ENCODE measurements at places on chromosomes 3 and 15. TPM values are rescaled to one million over a fixed set of nuclear protein-coding genes. Genes with fewer than 3 reads are reported as not detected.

The SLC27A2 gene
- total RNA-seq: 8.1 TPM

- no peak for DNase-seq
- no peak overlapping the region for H3K27ac ChIP-seq
- no peaks in the 10 kb centered on the region for H3K27me3 ChIP-seq
- no peaks in the 10 kb centered on the region for H3K4me1 ChIP-seq
- H3K4me3 ChIP-seq: no peak overlapping the region
Measured at GRCh38 chr3:16229681-16230080, 35.1 kb downstream of the DPH3 start.

GRCh38 chr3:129482721-129483120, 42.7 kb downstream of the IFT122 start:
- no peak for DNase-seq
- H3K4me1 ChIP-seq: peaks cover 28% of the 10 kb centered on the region
- H3K36me3 ChIP-seq: no peaks in the 10 kb centered on the region
- H3K4me3 ChIP-seq: no peak overlapping the region

The XCR1 gene
- not detected for total RNA-seq

The CADM2 gene
- total RNA-seq: not detected

- no peak overlapping the region for H3K27ac ChIP-seq
- no peaks in the 10 kb centered on the region for H3K4me1 ChIP-seq
- no peaks in the 10 kb centered on the region for H3K36me3 ChIP-seq
- no peak overlapping the region for H3K4me3 ChIP-seq
Measured at GRCh38 chr15:85618956-85619491, 175.7 kb downstream of the KLHL25 start.

GRCh38 chr15:84023636-84024035, 211.9 kb upstream of the GOLGA6L4 start:
- no peaks in the 10 kb centered on the region for H3K27me3 ChIP-seq
- H3K4me3 ChIP-seq: no peak overlapping the region
- no peaks in the 10 kb centered on the region for H3K36me3 ChIP-seq
- peak; percentile 73 for DNase-seq

- no peak overlapping the region for H3K4me3 ChIP-seq
- H3K4me1 ChIP-seq: peaks cover 6% of the 10 kb centered on the region
- no peak for DNase-seq
- no peak overlapping the region for H3K27ac ChIP-seq
- H3K36me3 ChIP-seq: no peaks in the 10 kb centered on the region
- H3K27me3 ChIP-seq: no peaks in the 10 kb centered on the region
Measured at GRCh38 chr15:77602800-77603199, 29.9 kb downstream of the LINGO1 start.

The CHRD gene
- total RNA-seq: not detected

- H3K4me3 ChIP-seq: no peak overlapping the region
- H3K27ac ChIP-seq: no peak overlapping the region
- peaks cover 4% of the 10 kb centered on the region for H3K4me1 ChIP-seq
- no peak for DNase-seq
- peaks cover 15% of the 10 kb centered on the region for H3K27me3 ChIP-seq
Measured at GRCh38 chr15:44788748-44789147, 52.4 kb downstream of the TRIM69 start.

The MYEF2 gene
- total RNA-seq: 7.0 TPM

The CPEB1 gene
- 3.3 TPM for total RNA-seq

The C2CD4A gene
- 0.11 TPM for total RNA-seq

GRCh38 chr15:98812716-98813446, 164.5 kb downstream of the IGF1R start:
- no peaks in the 10 kb centered on the region for H3K27me3 ChIP-seq
- no peak for DNase-seq
- no peaks in the 10 kb centered on the region for H3K4me1 ChIP-seq
- H3K36me3 ChIP-seq: no peaks in the 10 kb centered on the region
- H3K27ac ChIP-seq: no peak overlapping the region

The GMNC gene
- total RNA-seq: not detected

- no peak overlapping the region for H3K4me3 ChIP-seq
- no peaks in the 10 kb centered on the region for H3K36me3 ChIP-seq
- DNase-seq: no peak
Measured at GRCh38 chr3:95029644-95030043, 966.8 kb downstream of the NSUN3 start.

The GOLGA8K gene
- 1.2 TPM for total RNA-seq

The CELSR3 gene
- total RNA-seq: 1.1 TPM

DNA sequence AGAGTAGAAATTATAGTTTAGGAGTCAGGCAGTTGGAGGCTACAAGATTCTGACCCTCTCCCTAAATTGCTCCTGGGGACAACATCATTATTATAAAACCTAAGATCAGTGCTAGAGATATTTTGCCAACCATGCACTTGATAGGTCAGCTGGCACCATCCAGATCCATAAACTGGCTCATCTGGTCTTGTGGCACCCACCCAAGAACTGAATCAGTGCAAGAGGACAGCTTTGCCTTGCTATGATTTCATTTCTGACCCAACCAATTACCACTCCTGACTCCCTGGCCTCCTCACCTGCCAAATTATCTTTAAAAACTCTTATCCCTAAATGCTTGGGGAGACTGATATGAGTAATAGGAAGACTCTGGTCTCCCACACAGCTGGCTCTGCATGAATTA, 461.1 kb upstream of the TGFBR2 start:
- H3K4me1 ChIP-seq: no peaks in the 10 kb centered on the region
- DNase-seq: peak; percentile 60
- H3K4me3 ChIP-seq: no peak overlapping the region

Measured in PC-3 (cell line).